ENCODE measurements at places on chromosomes 16 and 17.
A peak's percentile ranks its signal among the peaks of the same experiment; 100 is the strongest.

- no peak for DNase-seq
Measured at GRCh38 chr17:7823581-7824001, 10.4 kb upstream of the KDM6B start.

GRCh38 chr16:10067406-10067805 lies 114.8 kb downstream of the GRIN2A start:
- no peak for DNase-seq

GRCh38 chr17:48023400-48024148 lies 14.0 kb downstream of the COPZ2 start:
- peak; percentile 44 for DNase-seq

DNA sequence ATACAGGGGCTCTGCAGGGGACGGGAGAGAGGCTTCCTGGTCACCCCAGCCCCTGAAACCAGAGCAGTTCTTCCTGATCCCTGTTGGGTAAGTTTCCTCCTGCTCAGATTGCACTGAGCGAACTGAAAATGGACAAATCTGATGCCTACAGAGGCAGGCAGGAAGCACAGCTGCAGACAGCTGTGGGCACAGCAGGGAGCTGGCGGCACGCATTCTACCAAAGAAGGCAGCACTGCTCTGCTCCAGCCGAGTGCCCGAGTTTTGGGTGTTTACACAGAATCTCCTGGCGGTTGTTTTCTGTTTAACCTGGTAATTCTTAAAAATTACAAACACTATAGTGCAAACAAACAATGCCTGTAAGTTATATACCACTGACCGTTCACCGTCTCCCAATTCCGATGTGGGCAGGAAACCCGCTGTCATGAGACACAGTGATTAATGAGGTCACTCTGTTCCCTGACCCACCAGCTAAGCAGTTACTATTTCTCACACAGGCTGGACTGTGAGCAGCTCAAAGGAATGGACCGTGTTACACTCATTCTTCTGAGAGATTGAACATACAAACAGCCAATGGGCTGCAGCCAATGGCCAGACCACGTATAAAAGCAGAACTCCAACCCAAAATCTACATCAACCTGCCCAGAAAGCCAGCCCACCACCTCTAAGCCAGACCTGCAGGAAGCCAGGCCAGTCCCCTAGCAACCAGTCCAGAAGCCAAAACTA lies 25.5 kb downstream of the NSMCE1 start:
- no peak for DNase-seq

GRCh38 chr16:63326736-63327339 lies 1290.6 kb upstream of the CDH8 start:
- no peak for DNase-seq

DNA sequence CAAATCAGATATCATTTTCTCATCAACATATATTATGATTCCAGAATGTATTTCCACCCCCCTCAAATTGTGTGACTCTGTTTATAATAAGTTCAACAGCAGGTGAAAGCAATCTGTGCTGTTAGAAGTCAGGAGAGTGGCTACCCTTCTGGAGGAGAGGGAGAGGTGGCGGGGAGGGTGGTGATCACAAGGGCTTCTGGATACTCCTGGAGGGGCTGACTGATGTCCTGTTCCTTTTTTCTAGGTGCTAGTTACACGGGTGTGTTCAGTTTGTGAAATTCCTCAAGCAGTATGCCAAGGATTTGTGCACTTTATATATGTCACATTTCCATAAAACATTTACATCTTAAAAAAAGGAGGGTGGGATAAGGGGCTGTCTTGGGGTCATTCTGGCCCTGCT lies 119.1 kb downstream of the IRF8 start:
- DNase-seq: no peak

GRCh38 chr17:82015311-82015971 lies 7.2 kb downstream of the CENPX start:
- DNase-seq: no peak

DNA sequence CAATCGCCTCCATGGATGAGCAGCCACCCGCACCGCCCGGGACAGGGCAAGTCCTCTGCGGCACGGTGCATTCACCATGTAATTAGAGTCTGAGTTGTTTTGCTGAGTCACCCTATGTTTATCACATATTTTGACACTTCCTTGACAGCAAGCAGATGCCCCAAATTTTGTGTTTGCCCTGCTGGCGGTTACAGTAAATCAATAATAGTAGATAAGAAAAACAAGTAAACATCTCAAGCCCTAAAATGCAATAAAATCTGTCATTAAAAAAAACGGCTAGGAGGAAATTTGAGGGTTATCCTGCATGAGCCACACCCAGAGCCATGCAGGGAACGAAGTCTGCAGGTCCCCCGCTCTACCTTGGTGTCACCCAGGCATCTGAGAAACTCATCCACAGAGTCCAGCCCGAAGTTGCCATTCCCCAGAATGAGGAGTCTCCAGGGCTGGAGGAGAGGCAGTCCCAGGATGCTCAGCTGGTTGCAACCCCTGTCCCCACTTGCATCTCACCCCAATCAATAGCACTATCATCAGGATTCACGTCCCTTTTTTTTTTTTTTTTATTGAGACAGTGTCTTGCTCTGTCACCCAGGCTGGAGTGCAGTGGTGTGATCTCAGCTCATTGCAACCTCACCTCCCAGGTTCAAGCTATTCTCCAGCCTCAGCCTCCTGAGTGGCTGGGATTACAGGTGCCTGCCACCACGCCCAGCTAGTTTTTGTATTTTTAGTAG lies 16.5 kb upstream of the ST6GALNAC1 start:
- no peak for DNase-seq

GRCh38 chr17:13410874-13411273 lies 190.9 kb downstream of the HS3ST3A1 start:
- no peak for DNase-seq

- DNase-seq: no peak
Measured at GRCh38 chr16:68086336-68086841, 1.2 kb downstream of the NFATC3 start.

DNA sequence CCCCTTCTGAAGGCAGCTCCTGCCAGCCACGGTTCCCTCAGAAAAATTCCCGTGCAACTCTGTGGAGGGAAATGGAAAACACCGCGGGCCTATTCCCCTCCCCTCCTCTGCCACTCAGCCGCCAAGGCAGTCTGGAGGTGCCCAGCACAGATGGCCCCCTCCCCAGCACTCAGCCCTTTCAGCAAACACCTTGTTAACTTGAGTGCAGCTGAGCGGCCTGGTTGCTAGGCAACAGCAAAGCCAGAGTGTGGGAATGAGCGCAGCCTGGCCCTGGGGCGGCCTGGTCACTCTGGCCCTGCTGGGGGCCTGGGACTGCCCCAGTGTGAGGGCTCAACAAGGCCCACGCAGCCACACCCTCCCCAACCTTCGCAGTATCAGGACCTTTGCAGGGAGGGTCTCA lies 32.8 kb downstream of the CACNA1G start:
- DNase-seq: peak; percentile 31

- no peak for DNase-seq
Measured at GRCh38 chr16:55292491-55292890, 31.5 kb upstream of the IRX6 start.

DNA sequence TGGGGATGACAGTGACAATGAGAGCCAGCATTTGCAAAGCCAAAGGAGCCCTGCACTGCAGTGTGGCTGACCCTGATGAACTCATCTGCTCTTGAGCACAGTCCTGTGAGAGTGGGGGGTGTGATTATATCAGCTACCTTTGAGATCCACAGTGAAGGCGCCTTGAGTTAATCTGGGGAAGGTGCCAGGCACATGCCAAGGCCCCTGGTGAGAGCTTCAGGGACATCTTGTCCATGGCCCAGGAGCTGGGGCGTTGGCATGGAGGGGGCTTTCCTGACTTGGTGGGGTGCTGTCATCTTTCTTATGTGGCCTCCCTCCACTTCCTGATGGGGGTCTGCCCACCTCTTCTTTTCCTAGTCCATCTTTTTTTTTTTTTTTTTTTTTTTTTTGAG lies 86.5 kb downstream of the SNX29 start:
- DNase-seq: no peak

DNA sequence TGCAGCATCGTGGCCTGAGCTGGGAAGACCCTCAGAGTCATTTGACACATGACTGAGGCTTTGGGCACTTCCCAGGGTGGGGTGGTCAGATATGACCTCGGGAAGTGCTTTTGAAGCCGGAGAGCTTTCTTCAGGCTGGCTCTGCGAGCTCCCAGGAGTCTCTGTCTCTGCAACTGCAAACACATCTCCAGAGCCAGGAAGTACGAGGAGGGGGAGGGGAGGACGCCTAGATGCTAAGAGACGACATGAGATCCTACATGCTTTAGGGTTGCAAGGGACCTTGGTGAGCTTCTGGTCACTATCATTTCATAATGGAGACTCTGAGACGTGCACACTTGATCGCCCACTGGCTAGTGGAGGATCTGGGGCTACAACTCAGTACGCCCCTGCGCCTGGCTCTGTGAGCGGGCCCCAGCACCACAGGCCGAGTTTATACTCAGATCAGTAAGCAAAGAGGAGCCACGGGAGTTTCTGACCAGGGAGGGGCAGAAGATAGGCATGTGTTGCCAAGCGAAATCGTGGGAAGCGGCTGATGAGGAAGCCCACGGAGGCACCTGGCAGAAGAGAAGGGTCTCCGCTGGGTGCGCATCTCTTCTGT lies 527 bp upstream of the MGAT5B start:
- no peak for DNase-seq

- DNase-seq: no peak
Measured at GRCh38 chr17:12342161-12342560, 321.5 kb downstream of the MAP2K4 start.

- no peak for DNase-seq
Measured at GRCh38 chr16:88737298-88738150, 31.2 kb downstream of the CTU2 start.

GRCh38 chr16:14527411-14528044 lies 102.5 kb downstream of the PARN start:
- DNase-seq: no peak

- no peak for DNase-seq
Measured at GRCh38 chr17:82006468-82007227, 16.0 kb downstream of the CENPX start.

DNA sequence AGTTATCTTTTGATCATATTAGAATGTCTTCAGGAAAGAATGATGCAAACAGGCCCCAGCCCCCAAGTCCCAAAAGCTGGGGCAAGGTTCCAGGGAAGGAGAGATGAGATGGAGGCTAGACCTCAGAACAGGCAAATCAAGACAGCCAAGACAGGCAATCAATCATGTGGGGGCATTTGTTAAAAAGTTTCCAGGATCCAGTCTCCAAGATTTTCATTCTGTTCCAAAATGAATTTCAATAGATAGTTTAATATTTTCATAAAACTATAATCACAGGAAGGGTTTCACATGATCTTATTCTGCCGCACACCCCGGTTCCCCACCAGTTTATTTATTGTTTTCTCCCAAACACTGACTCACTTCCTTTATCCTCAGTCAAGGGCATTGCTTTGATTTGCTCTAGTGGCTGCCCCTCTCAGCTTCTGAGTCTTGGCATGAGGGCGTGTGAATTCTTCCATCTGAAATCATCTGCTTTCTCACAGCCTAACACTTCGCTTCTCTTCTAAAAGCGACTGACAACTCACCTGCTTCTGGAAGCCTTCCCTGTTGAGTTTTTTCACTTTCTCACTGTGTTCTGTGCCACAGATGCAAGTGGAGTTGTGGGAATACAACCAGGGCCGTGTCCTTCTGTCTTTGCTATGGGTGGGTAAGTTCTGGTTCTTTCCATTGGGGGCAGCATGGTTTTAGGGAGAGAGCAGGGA lies 12.2 kb upstream of the TERF2 start:
- peak; percentile 5 for DNase-seq

GRCh38 chr16:68636818-68637217 lies 8.3 kb upstream of the CDH3 start:
- no peak for DNase-seq

DNA sequence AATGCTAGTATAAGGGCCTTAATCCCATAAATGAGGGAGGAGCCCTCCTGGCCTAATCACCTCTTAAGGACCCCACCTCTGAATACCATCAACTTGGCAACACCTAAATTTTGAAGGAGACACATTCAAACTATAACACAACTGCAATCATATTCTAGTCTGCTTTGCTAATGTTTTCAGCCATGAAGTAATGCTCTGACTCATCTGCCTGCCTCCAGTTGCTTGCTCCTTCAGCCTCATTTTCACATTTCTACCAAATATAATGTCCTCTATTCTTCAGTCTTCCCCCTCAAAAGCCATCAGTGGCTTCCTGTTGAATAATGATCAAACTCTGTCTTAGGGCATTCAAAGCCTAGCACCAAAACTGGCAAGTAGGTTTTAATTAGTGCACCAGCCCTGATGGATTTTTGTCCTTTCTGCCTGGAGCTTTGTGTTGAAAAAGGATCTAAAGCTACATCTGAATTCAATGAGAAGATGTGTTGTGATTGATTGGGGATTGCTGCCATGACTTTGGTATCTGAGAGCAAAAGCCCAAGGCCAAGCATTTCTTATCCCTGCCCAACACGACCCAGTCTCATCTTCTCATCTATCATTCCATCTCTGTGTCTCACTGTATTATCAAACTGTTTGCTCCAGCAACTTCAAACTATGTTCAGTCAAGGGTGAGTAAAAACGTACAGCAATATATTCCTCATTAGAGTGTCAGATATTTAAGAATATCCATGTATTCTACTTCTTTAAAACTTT lies 140.8 kb upstream of the ELAC2 start:
- DNase-seq: no peak

GRCh38 chr17:34011599-34011998 lies 243.5 kb upstream of the CCL2 start:
- no peak for DNase-seq

DNA sequence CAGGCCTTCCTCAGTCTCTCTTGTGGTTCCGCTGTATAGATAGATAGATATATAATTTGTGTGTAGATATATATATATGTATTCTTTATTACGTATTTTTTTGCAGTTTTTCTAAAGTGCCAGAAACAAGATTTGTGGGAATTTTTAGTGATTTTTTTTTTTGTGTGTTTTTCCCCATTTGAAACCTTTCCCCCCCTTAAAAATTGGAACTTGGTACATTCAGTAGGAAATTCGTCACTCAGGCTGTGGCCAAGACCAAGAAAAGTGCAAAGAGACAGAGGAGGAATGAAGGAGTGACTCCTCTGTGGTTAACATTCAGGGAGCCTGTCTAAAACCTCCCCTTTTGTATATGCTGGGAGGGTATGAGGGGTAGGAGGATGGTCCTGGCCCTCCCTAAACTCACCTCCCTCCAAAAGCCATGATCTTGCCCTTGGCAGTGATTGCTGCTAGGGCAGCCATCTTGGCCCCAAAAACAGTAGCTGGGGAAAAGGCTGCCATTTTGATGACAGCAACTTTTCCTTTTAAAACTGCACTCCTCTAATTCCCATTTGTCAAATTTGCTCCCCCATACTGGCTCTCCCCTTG lies 15.2 kb downstream of the CHRNB1 start:
- no peak for DNase-seq

DNA sequence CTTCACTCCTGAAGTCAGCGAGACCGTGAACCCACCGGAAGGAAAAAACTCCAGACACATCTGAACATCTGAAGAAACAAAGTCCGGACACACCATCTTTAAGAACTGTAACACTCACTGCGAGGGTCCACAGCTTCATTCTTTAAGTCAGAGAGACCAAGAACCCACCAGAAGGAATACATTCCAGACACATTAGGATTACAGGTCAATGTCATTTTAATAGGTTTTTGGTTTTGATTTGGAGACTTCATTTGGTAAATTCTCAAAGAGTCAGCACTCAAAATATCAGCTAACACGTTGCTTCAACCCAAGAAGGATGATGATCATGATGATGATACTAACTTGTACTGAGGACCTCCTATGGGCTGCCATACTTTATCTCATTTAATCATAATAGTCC lies 7.6 kb upstream of the BMERB1 start:
- DNase-seq: no peak

- DNase-seq: no peak
Measured at GRCh38 chr16:54363766-54364165, 77.2 kb upstream of the IRX3 start.

GRCh38 chr17:82214012-82214628 lies 1.5 kb upstream of the CCDC57 start:
- no peak for DNase-seq

- no peak for DNase-seq
Measured at GRCh38 chr17:823501-823902, 41.3 kb downstream of the MRM3 start.

Data from NCI-H2029 treated with DMSO at 0.1 percent for 48 hours (cell line).